ENCODE measurements at places on chromosomes 4 and X.
A peak's percentile ranks its signal among the peaks of the same experiment; 100 is the strongest.

- no peak for DNase-seq
These were observed 560.8 kb downstream of the FGF13 start for GRCh38 chrX:138150709-138151108.

- no peak for DNase-seq
These were observed 1.3 kb upstream of the ADH7 start for GRCh38 chr4:99436462-99436861.

- DNase-seq = no peak
These were observed 530.7 kb downstream of the CENPC start for GRCh38 chr4:67014592-67014991.

GRCh38 chrX:20067709-20068561 lies 48.8 kb downstream of the MAP7D2 start:
- peak; percentile 86 for DNase-seq

DNA sequence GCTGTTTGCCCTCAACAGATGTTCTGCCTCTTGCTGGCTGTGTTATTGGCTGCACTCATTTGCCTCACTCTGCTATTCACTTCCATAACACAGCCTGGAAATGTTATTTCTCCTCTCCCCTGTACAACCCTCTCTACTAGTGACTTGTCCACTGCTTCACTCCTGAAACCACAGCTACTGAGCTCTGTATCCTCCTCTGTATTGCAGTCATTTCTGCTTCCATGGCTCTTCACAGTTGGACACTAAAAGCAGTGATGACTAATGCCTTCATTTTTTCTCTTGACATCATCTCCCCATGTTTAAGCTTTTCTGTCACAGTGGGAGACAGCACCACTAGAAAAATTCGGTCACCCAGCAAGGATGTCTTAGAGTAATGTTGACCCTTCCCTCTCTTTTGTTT lies 123.0 kb upstream of the PPP1R2C start:
- DNase-seq = peak; percentile 5

- peak; percentile 51 for DNase-seq
These were observed 48.8 kb downstream of the CLDN34 start for GRCh38 chrX:10015723-10016518.

- no peak for DNase-seq
These were observed 32.0 kb downstream of the IL15 start for GRCh38 chr4:141668200-141668910.

- DNase-seq = peak; percentile 19
These were observed 182.0 kb upstream of the NEIL3 start for GRCh38 chr4:177127658-177128057.

- DNase-seq = no peak
These were observed 29.1 kb upstream of the CT55 start for GRCh38 chrX:135200297-135200696.

DNA sequence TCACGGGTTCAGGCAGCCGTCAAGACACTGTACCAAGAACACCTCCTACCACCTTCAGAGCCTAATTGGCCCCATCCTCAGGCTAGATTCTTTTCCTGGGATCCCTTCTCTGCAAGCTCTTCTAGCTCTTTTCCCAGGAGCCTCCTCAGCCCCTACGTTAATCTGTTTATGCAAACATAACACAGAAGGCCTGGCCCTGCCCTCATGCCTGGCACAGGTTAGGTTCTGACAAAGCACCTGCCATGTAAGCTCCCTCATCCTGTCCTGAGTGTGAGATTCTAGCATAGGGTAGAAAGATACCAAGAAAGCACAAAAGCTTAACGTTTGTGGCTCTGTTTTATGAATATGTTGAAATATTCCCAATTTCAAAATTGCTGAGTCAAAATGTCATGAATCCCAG lies 93.6 kb downstream of the IRF2 start:
- DNase-seq = no peak

GRCh38 chr4:184143770-184144564 lies 73.7 kb downstream of the ENPP6 start:
- DNase-seq = no peak

GRCh38 chr4:175125410-175126068 lies 207.4 kb downstream of the ADAM29 start:
- DNase-seq = peak; percentile 29

- no peak for DNase-seq
These were observed 28.3 kb upstream of the PARM1 start for GRCh38 chr4:74904509-74905065.

- no peak for DNase-seq
These were observed 624.2 kb downstream of the GLUD2 start for GRCh38 chrX:121671649-121672048.

DNA sequence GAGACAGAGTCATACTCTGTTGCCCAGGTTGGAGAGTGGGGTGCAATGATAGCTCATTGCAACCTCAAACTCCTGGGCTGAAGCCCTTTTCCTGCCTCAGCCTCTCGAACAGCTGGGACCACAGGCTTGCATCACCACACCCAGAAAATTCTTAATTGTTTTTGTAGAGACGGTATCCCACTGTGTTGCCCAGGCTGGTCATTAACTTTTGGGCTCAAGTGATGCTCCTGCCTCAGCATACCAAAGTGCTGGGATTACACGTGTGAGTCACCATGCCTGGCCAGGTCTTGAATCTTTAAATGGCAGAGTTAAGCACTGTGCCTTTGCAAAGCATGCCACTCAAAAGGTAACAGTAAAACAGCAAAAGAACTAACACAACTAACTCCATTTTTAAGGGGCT lies 28.6 kb upstream of the BBS12 start:
- peak; percentile 24 for DNase-seq

- DNase-seq = no peak
These were observed 529 bp upstream of the CITED1 start for GRCh38 chrX:72306085-72306801.

- DNase-seq = peak; percentile 69
These were observed 130.9 kb downstream of the AFAP1 start for GRCh38 chr4:7808752-7809151.

DNA sequence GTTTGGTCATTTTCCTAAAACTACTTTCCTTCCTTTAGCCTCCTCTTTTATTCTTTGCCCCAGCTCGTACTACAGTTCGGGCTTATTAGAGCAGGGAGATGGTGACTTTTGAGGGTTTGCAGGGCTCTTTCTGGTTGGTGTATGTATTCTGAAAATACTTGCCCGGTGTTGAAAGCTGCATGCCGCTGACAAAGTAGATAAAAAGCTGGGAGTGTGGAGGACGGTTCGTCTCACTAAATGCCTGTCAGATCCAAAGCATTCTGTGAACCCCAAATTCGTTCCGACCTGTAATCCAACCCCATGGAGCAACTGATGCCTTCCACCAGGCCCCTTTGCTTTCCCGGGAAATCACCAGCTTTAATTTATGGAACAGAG lies 19.2 kb downstream of the TRIM2 start:
- DNase-seq = peak; percentile 23

GRCh38 chrX:12304261-12304660 lies 166.0 kb downstream of the FRMPD4 start:
- DNase-seq = peak; percentile 69

- DNase-seq = peak; percentile 34
These were observed 97.4 kb upstream of the S100G start for GRCh38 chrX:16552546-16552945.
